ENCODE measurements at places on chromosomes 5 and 9. TPM values are rescaled to one million over a fixed set of nuclear protein-coding genes. Genes with fewer than 3 reads are reported as not detected.
A peak's percentile ranks its signal among the peaks of the same experiment; 100 is the strongest.

MPDZ gene
- not detected for polyA plus RNA-seq

DNA sequence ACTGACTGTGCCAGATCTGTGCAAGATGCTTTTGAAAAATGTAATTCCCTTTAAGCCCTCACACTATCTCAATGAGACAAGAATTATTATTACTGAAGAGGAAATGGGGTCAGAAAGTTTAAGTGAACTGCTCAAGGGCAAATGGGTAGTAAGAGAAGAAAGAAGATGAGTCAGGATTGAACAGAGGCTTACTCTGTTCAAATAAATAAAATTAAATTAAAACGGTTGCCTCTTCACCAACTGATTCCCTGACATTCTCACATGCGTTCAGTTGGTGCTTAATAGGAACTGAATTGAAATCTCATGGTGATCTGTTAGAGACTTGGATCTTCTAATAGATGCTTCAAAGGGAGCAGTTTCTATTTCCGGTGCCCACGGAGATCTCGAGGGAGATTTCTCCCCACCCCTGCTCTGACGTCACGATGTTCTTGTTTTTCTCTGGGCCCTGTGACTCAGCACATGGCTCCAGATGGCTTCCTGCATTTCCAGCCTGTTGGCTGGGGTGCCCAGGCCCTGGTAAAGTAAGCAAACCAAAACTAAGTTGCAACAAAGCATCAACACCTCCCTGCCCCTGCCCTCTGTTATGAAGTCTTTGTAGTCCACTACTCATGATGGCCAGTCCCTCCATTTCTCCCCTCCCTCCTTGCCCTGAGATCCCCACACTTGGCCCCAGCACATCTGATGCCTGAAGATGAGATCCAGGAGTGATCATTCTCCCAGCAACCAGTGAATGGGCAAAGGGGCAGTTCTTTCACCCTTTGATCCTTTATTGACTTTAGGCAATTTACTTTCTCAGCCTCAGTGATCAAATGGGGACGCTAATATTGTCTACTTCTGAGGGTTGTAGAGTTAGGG is 106.1 kb upstream of the CPEB4 start:
- peak; percentile 78 for DNase-seq

DNA sequence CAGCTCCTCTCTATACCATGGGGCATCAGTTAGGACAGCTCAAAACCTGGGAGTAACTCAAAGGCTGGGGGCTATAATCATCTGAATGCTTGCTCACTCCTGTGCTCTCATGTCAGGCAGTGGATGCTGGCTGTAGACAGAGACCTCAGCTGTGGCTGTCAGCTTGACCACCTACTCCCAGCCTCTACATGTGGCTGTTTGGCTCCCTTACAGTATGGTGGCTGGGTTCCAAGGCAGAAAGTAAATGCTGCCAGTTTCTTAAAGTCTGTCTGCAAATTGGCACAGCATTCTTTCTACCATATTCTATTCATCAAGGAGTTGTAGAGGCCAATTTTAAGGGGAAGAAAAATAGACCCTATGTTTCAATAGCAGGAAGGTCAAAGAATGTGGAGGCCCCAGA is 66.9 kb downstream of the TMC1 start:
- DNase-seq = no peak

GRCh38 chr5:74622122-74622521 is 18.4 kb downstream of the ENC1 start:
- DNase-seq = no peak

NEUROG1 gene
- polyA plus RNA-seq = not detected

DNA sequence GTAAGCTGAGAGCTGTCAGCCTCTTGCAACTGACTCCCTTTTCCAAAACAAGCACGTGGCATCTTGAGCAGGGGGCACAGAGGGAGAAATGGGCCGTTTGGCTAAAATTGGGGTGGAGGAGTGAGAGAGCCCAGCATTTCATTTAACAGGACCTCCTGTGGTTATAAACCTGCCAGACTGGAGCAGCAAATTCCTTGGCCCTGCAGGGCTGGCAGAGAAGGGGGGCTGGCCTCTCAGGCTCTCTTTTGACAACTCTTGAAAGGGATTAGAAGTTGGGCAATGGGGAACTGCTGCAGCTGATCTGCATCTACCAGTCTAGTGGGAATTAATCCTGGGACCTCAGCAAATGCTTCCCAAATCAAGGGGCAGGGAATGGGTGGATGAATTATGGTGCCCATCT is 7.2 kb upstream of the POU4F3 start:
- no peak for DNase-seq

DNA sequence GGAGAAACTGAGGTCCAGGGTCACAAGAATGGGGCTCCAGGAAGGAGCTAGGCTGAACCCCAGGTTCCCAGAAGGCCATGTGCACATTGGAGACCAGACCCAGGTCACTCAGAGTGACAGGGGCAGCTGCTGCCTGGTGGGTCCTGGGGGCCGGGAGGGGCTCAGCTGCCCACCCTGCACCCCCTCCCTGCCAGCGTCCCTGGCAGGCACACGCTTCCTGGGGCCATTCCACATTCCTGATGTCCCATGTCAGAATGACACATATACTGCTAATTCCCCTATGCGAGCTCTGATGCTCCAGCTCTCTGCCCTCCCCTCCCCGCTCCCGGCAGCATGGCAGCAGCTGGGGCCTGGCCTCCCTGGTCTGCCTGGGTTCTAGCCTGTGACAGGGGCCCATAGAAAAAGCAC is 14.0 kb downstream of the FGFR4 start:
- no peak for DNase-seq

DNA sequence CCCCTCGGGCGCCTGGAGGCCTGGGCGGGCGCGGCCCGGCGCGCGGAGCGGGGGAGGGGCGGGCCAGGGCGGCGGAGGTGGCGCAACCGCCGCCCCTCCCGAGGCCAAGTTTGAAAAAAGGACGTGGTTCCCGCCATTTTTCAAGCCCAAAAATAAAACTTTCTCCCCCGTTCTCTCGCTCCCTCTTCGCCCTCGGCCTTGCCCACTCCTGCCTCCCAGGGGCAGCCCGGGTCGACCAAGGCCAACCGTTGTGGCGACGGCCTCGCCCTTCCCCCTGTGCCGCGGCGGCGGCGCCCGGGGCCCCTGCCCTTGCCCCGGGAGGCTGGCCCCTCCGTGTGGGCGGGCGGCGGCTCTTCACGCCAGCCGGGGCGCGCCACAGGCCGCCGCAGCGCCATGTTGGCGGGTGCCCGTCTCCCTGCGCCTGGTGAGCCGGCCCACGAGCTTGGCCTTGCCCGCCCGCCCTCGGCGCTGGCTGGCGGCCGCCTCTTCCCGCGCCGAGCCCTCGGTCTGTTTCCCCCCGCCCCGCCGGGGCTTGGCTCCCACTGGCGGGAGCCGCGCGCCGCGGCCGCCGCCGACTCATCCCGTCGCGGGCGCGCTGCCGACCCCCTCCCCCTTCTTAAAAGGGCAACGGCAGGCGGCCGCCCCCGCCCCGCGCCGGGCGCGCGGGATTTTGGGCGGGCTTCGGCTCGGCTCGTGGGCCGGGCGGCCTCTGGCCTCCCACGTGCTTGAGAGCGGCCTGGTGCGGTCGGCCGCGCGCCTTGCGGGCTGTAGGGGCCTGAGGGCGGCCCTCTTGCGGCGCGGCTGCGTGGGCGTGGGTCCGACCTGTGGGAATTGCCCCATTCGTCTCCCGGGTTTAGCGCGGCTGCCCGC is 1.3 kb downstream of the ANP32B start:
- peak; percentile 86 for DNase-seq

DNA sequence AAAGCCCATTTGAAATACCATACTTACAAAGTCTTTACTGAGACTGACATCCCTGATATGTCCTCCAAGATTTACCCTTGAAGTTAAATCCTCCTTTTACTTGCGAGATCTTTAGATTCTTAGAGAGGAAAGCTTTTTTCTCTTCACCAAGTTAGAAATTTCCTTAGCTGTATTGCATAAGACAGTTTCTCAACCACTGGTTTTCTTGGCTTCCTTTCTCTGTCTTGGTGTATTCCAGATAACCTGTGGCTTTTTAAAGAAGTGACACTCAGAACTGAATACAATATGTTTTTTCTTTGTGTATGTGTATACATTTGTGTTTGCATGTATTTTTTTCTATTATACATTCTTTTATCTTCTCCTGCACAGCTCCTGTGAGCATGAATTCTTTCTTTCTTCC is 65.0 kb downstream of the SNCAIP start:
- no peak for DNase-seq

DNA sequence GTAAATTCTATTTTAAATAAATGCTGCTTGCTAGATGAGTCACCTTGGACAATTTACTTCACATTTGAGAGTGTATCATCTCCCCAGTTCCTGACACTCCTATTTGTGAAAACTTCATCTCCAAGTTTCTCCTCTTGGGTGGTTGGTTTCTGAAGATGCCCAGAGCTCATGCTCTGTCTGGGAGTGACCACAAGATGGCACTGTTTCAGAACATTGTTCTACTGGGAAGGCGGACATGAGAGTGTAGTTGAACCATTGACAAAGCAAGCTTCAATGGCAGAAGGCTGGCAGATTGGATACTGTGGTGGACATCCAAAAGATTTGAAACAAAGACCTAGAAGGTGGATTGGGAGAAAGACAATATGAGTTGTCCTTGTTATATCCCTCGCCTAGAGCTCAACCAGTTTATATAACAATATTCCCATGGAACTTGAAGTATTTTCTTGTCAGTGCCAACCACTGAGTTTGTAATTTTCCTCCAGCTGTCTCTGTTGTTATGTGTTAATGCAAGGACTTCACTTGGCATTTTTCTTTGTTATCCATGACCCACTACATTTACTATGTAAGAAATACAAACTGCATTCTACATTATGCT is 234.3 kb upstream of the ANKH start:
- DNase-seq = no peak

FKBP15 gene
- 14.1 TPM for polyA plus RNA-seq

DNA sequence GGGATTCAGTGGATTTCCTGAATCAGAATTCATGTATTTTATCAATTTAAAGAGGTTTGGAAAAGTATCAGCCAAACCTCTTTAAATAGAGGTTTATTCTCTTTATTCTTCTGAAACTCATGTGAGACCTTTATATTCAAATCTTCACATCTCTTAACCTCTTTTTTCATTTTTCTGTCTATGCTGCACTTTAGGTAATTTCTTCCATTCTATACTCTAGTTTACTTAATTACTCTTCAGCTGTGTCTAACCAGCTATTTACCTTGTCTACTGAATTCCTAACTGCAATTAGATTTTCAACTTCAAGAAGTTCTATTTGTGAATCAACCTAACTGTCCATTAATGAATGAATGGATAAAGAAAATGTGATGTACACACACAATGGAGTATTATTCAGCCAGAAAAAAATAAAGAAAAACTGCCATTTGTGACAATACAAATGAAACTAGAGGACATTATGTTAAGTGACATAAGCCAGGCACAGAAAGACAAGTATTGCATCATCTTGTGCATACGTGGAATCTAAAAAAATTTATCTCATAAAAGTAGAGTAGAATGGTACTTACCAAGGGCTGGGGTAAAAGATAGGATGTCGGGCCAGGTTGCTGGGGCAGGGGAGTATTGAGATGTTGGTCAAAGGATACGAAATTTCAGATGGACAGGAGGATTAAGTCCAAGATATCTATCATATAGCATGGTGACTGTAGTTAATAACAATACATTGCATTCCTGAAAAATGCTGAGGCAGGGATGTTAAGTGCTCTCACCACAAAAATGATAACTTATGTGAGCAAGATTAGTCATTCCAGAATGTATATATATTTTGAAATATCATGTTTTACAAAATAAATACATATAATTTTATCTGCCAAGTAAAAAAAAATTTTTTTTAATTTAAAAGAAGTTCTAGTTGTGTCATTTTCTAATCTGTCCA is 129.5 kb upstream of the LRRTM2 start:
- no peak for DNase-seq

DNA sequence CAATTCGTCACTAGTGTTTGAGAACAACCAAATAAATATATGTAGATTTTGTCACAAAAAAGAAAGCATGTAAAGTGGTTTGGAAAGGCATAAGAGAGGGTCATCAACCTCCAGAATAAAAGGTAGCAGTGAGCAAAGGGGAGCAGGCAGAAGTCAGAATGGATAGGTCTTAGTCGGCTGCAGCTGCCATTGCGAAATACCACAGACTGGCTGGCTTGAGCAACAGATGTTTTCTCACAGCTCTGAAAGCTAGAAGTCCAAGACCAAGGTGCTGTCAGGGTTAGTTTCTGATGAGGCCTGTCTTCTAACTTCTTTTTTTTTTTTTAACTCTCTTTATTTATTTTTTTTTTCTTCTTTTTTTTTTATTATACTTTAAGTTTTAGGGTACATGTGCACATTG is 208.1 kb upstream of the PIK3R1 start:
- no peak for DNase-seq

SPAG8 gene
- 1.5 TPM for polyA plus RNA-seq

DNA sequence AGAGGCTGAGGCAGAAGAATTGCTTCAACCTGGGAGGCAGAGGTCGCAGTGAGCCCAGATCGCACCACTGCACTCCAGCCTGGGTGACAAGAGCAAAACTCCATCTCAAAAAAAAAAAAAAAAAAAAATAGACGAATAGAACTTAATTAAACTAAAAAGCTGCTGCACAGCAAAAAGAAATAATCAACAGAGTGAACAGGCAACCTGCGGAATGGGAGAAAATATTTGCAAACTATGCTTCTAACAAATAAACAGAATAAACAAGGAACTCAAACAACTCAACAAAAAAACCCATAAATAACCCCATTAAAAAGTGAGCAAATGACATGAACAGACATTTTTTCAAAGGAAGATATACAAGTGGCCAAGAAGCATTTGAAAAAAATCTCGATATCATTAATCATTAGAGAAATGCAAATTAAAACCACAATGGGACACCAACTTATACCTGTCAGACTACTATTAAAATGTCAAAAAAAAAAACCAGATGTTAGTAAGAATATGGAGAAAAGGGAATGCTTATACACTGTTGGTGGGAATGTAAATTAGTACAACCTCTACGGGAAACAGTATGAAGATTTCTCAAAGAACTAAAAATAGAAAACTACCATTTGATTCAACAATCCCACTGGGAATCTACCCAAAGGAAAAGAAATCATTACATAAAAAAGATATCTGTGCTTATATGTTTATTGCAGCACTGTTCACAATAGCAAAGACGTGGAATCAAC is 21.9 kb upstream of the HRH2 start:
- DNase-seq = no peak

FABP6 gene
- not detected for polyA plus RNA-seq

- no peak for DNase-seq
Observed at GRCh38 chr9:105341434-105342146, 97.1 kb downstream of the SLC44A1 start.

DNA sequence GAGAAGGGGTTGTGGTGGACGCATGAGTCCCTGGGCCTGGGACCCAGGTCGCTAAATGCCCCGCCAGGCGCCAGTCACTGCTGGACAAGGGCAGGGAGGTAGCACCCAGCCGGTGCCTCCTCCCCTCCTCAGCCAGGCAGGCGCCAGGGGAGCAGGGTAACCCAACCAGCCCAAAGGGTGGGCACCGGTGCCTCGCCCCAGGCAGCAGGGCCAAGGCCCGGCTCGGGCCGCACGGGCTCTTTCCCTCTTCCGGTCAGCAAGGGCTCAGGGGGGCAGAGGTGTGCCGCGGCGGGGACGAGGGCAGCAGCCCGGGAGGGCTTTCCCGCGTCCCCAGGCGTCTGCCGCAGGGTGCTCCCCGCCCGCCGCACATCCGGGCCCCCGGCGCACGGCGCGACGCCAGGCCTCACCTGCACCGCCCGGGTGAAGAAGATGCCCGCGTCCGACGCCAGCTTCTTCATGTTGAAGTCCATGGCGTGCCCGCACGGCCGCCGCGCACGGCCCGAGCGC is 393 bp downstream of the SH3GLB2 start:
- peak; percentile 26 for DNase-seq

- no peak for DNase-seq
Observed at GRCh38 chr9:134335061-134335460, 8.8 kb downstream of the RXRA start.

GRCh38 chr9:128124451-128124850 is 3.1 kb downstream of the PTGES2 start:
- no peak for DNase-seq

- no peak for DNase-seq
Observed at GRCh38 chr9:35579130-35579529, 25.9 kb upstream of the TESK1 start.

FGD3 gene
- polyA plus RNA-seq = 75.0 TPM

STKLD1 gene
- polyA plus RNA-seq = not detected
